Stimulated activated CD8-positive, alpha-beta memory T cell treated with anti-CD3 and anti-CD28 coated beads, Interleukin-4, amount 100 ng/mL, for 48 hours (primary cell): ENCODE measurements at places on chromosomes 12 and 14.
A peak's percentile ranks its signal among the peaks of the same experiment; 100 is the strongest.

DNA sequence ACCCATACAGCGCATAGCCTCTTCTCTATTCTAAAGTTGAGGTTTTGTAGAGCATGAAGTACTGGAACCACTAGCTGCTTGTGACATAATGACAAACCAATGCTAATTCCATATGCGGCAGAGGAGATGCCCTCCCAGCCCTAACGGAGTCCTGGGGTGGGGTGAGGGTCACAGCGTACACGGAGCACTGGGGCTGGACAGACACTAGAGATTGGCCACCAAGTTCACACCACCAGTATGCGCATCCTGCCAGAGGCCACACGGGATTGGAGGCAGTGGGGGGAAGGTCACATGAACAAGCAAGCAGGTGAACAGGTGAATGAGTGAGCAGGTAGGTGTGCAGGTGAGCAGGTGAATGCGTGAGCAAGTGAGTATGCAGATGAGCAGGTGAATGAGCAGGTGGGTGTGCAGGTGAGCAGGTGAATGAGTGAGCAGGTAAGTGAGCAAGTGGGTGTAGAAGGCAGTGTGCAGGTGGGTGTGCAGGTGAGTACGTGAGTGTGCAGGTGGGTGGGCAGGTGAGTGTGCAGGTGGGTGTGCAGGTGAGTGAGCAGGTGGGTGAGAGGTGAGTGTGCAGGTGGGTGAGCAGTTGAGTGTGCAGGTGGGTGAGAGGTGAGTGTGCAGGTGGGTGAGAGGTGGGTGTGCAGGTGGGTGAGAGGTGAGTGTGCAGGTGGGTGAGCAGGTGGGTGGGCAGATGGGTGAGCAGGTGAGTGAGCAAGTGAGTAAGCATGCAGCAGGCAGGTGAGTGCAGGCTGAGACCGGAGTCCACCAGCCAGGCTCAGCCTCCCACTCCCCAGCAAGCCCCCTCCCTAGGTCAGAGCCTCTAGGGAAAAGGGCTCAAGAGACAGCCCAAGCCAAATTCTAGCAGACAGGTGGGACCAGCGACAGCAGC, 52.7 kb downstream of the CCDC85C start:
- no peak for DNase-seq

DNA sequence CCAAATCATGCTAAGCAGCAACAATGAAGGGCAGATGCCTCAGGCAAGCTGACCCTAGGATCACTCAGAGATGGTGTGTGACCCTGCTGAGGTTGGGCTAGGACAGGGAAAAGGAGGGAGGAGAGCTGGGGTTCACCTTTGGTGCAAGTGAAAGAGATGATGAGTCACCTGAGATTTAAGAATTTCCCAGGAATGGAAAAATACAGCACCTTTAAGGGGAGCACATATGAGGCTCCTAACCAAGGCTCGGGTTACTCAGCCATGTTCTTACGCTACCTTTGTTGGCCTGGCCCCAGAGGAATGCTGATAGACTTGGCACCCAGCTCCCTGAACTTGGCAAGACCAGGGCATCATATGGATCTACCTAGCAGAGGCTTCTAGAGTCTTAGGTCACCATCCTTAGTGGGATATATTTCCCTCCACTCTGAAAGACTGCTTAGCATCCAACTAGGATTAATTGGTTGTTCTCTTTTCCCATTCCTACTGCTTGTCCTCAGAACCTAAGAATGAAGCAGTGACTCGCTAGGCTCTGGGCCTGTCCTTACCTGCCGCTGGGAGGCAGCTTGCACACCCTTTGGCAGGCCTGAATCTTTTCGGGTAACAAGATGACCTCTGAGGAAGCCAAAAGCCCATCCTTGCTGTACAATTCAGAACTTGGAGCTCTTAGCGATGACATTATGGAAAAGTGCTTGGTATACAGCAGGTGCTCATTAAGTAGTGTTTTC, 4.0 kb upstream of the NAA25 start:
- DNase-seq = peak; percentile 24

GRCh38 chr14:74720526-74720925, 7.6 kb downstream of the FCF1 start:
- no peak for DNase-seq

DNA sequence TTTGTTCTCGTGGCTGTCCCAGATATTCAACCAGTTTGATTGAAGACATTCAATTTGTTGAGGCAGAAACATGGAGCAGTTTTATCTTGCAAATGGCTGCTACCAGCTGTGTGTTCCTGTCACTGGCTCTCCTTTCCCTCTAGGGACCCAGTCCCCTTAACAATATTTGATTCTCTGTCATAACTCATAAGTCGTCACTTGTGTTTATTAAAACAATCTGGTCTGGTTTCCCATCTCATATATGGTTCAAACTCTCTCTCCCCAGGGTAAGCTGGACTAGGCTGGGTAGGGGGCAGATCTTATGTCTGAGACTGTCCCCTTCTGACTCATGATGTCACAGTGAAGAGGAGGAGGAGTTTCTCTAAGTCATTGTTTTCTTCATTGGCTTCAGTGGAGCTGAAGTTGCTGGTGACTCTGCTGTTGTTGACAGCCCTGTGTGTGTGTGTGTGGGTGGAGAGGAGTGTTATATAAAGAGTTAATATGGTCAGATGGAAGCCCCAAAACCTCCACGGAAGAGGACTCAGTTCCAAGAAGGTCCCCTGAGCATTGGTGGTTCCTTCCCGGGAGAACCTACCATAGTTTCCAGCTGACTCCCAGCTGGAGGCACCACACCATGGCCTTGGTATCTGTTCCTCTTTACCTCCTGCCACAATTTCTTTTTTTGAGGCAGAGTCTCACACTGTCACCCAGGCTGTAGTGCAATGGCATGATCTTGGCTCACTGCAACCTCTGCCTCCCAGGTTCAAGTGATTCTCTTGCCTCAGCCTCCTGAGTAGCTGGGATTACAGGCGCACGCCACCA, 16.1 kb upstream of the GNG2 start:
- no peak for DNase-seq

DNA sequence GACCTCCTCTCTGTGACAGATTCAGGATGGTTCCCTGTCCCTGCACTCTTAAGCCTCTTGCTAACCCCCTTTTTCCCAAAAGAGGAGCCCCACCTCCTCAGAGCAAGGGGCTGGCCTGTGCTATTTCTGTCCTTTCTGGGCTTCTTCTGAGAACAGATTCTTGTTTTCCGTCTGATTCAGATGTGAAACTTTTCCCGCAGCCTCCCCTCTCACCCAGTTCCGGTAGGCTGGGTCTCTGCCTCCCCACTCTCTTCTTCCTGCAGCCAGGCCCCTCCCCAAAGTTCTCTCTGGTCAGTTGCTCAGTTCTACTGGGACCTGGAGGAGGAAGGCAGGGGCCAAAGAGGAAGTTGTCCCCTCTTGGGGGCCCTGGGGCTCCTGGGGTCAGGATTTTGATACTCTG, 11.8 kb downstream of the PDE1B start:
- peak; percentile 46 for DNase-seq

DNA sequence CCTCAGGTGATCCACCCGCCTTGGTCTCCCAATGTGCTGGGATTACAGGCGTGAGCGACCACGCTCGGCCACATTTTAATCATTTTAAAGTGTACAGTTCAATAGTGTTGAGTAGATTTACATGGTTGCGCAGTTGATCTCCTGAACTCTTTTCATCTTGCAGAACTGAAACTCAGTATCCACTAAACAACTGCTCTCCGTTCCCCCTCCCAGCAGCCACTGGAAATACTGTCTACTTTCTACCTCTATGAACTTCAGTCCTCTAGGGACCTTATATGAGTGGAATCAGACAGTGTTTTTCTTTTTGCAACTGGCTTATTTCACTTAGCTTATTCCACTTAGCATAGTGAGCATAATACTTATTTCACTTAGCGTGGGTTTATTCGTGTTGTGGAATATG, 53.7 kb downstream of the KCTD10 start:
- no peak for DNase-seq

GRCh38 chr12:26431211-26431610, 235.8 kb downstream of the SSPN start:
- DNase-seq = no peak

- DNase-seq = no peak
Observed at GRCh38 chr12:14403711-14404196, 38.3 kb downstream of the ATF7IP start.

- no peak for DNase-seq
Observed at GRCh38 chr12:13164921-13165616, 31.5 kb upstream of the EMP1 start.

DNA sequence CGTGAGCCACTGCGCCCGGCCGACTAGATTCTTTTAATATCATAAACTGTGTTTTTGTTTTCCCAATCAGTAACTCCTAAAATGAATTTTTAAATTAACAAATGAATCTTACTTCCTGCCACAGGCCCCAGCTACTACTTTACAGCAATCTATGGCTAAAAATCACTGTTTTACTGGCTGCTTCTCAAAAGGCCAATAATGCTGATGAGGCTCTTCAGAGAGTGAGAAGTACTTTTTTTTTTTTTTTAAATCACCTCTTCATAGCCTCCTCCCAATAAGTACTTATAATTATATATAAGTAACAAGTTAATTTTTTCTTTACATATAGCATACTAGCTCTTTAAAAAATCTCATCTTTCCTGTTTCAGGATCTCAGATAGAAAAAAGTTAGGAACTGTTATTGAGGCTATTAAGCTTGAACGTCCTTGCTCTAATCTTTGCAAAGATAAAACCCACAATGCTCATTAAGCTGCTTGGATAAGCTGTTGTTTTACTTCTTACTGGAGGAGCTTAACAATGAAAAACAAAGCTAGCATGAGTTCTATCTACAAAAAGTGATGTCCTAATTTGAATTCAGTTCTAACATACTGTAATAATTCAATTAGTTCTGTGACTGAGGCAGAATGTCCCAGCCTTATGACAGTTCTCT, 12.8 kb upstream of the WDR20 start:
- DNase-seq = no peak

DNA sequence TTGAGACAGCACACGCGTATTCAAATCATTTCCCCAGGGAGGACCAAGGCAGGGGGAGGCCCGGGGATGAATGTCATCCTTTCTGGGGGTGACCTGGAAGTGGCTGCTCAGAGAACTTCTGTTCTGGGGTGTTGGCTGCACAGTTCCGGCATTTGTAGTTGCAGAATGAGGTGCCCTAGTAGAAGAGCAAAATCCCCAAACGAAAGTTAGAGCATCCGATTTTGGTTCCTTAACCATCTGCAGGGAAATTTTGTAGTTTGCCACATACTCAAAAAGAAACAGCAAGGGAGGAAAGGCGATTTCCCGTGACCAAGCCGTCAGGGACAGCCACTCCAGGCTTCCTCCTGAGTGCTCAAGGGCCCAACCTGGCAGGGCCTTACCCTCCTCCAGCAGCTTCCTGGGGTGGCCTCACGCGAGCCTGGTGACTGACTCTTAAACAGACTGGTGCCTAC, 13.0 kb upstream of the TRAF3 start:
- no peak for DNase-seq

DNA sequence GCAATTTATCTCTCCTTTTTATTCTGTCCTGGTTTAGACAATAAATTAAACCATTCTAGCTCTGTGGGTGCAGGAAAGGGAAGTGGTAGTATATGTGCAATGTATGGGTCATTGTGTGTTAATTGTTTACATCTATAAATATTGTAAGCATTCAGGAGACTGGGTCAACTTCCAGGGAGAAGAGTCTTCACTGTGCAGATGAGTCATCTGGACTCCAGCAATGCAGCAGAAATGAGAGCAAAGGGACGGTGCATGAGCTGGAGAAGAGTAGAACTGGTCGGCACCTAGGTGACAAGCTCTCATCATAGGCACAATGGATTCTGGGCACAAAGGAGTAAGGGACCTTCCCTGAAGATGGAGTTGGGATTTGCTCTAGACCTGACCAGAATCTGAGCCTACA, 211.1 kb upstream of the DAAM1 start:
- no peak for DNase-seq

GRCh38 chr12:52364901-52365489, 2.3 kb downstream of the KRT85 start:
- no peak for DNase-seq

- no peak for DNase-seq
Observed at GRCh38 chr12:123075087-123075645, 75.7 kb downstream of the PITPNM2 start.

DNA sequence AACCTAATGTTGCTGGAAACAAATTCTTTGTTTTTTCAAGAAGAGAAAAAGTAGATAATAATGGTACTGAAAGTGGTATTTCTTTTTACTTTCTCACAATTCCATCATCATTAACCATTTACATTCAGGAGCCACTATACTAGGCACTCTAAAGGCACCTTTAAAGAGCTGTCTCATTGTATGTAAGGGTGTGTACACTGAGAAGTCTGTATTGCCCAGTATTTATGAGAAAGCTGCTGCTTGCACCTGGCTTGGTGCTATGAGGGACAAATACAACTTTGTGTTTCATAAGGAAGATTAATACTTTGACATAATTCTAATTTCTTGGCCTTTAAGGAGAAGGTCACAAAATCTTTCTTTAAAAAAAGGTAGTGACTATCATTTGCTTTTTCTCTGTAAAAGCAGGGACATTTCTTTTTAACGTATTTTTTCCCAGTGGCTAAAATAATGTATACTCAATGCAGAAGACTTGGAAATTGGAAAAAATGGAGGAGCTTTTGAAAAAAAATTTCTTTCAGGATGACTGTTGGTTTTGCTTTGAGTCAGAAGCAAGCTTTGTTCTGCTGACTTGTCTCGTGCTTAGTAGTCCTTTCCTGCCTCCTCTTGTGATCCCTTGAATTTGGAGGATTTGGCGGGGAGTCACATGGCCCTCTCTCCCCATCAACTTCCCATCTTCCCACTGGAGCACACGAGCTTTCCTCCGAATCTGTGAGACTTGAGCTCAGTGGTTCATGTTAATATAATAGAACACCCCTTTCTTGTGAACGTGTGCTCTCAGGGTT, 50.1 kb downstream of the RASSF3 start:
- no peak for DNase-seq

GRCh38 chr12:68479896-68480291, 130.8 kb upstream of the RAP1B start:
- DNase-seq = no peak

DNA sequence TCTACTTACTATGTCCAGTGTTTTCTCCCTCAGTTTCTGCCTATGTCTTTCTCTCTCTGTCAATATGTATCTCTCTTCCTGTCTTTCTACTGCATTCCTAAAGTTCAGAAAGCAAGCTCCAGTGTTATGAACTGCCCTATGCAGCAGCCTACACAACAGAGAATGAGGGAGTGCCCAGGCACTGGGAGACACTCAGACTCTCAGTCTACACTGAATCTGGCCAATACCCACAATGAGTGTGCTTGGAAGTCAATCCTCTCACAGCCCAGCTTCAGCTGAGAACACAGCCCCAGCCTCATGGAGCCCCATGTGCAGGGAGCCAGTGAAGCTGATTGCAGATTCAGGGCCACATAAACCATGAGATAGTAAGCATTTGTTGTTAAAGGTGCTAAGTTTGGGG, 128.7 kb downstream of the ALG10 start:
- DNase-seq = no peak

- DNase-seq = peak; percentile 48
Observed at GRCh38 chr14:93648440-93649168, 139.7 kb downstream of the PRIMA1 start.

DNA sequence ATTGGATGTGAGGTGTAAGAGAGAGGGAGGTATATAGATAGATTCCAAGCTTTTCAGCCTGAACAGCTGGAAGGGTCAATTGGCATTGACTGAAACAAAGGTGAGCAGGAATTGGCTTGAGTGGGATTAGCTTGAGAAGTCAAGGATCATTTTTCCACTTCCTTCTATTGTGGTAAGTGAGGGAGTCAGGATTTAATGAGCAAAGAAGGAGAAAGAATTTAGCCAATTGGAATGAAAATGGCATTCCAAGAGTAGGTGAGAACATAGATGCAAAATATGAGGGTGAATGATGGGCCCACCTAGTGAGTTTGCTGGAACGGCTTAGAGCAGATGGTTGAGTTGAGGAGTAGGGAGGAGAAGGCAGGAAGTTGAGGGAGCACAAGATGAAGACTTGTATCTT, 56.5 kb upstream of the ETV6 start:
- DNase-seq = no peak
